Progenitor cell of endocrine pancreas (in vitro differentiated cells): ENCODE measurements at places on chromosomes 7 and 10. TPM values are rescaled to one million over a fixed set of nuclear protein-coding genes. Genes with fewer than 3 reads are reported as not detected.
A peak's percentile ranks its signal among the peaks of the same experiment; 100 is the strongest.

DNA sequence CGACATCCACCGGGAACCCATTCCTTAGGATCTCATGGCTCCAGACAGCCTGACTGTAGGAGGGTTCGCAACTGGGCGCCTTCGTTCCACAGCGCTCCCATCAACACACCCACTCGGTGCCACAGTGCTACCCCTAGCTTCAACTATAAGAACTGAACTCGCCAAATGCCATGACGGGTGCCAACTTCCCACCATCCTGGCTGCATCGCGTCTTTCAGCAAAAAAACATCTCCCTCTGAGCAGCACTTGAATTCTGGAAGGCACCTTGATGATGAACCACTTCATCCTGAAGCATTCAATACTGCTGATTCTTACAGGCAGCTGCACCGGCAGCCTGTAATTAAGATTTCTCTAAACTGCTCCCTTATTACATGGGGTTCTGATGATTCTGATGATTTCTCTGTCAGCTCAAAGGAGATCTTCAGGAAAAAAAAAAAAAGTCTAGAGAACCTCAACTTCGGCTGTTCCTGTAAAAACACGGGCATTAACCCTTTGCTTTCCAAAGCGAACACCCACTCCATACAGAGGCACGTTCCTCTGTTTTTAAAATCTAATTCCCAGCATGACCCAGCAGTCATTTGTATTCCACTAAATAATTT, 1.3 kb downstream of the CYTH3 start:
- peak overlapping the region; percentile 92 for H3K4me3 ChIP-seq
- H3K36me3 ChIP-seq = no peaks in the 10 kb centered on the region
- no peak for DNase-seq
- peaks cover 38% of the 10 kb centered on the region for H3K27me3 ChIP-seq
- peak overlapping the region; percentile 73 for H3K27ac ChIP-seq

GRCh38 chr10:96700374-96701099, 19.8 kb downstream of the PIK3AP1 start:
- H3K4me3 ChIP-seq = no peak overlapping the region
- no peaks in the 10 kb centered on the region for H3K27me3 ChIP-seq
- peaks cover 13% of the 10 kb centered on the region for H3K36me3 ChIP-seq
- DNase-seq = no peak
- no peak overlapping the region for H3K27ac ChIP-seq

DNA sequence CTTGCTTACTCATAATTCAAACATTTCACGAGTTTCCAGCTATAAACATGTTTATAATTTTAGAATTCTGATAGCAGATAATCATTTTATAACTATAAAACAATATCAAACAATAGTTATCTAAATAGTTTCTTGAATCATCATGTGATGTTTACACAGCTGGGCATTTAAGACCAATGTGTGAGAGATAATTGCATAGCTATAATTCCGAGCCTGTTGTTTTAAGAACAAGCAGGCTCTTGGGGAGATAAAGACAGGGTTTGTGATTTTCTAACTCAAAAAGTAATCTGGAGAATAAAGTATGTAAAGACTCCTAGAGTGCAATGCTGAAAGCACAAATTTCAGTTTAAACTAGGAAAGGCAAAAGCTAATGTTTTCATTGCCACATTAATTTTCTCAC, 331.2 kb downstream of the LRRTM3 start:
- no peak for DNase-seq
- no peak overlapping the region for H3K4me3 ChIP-seq
- no peaks in the 10 kb centered on the region for H3K27me3 ChIP-seq
- peaks cover 17% of the 10 kb centered on the region for H3K4me1 ChIP-seq
- no peaks in the 10 kb centered on the region for H3K36me3 ChIP-seq

GRCh38 chr7:139664434-139664833, 113.4 kb downstream of the HIPK2 start:
- no peak for DNase-seq
- H3K27me3 ChIP-seq = no peaks in the 10 kb centered on the region
- H3K4me3 ChIP-seq = no peak overlapping the region
- H3K36me3 ChIP-seq = peaks cover 10% of the 10 kb centered on the region
- H3K27ac ChIP-seq = no peak overlapping the region

GRCh38 chr7:54076616-54077015, 465.6 kb upstream of the VSTM2A start:
- no peak overlapping the region for H3K27ac ChIP-seq
- H3K36me3 ChIP-seq = no peaks in the 10 kb centered on the region
- no peak for DNase-seq
- no peak overlapping the region for H3K4me3 ChIP-seq
- H3K27me3 ChIP-seq = no peaks in the 10 kb centered on the region
- no peaks in the 10 kb centered on the region for H3K4me1 ChIP-seq

DNA sequence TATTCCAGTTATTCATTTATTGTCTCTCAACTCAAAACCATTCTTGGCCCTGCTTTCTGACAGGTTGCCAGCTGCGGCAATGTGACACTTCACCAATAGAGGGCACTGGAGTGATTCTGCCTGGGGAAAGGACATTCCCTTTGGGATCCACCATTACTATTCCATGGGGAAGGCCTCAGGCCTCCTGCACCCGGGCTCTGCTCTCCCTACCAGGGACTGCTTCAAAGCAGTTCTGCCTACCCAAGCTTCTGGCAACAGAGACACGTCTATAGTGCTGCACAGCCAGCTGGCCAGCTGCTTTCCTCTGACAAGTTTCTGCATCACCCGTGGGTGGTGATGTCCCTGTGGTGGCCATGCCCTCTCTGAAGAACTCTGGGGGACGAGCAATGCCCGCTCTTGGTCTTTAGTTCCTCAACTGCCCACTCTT, 163.8 kb downstream of the ELMO1 start:
- peaks cover 14% of the 10 kb centered on the region for H3K4me1 ChIP-seq
- peak; percentile 51 for DNase-seq
- H3K4me3 ChIP-seq = no peak overlapping the region

The FAM20C gene
- 32.9 and 33.3 TPM in 2 replicates for total RNA-seq

GRCh38 chr10:43122826-43123225, 15.4 kb upstream of the CSGALNACT2 start:
- no peaks in the 10 kb centered on the region for H3K4me1 ChIP-seq
- H3K27ac ChIP-seq = no peak overlapping the region
- DNase-seq = no peak
- no peak overlapping the region for H3K4me3 ChIP-seq
- H3K27me3 ChIP-seq = peaks cover 9% of the 10 kb centered on the region
- H3K36me3 ChIP-seq = no peaks in the 10 kb centered on the region

The AHR gene
- 15.1 and 17.7 TPM in 2 replicates for total RNA-seq

DNA sequence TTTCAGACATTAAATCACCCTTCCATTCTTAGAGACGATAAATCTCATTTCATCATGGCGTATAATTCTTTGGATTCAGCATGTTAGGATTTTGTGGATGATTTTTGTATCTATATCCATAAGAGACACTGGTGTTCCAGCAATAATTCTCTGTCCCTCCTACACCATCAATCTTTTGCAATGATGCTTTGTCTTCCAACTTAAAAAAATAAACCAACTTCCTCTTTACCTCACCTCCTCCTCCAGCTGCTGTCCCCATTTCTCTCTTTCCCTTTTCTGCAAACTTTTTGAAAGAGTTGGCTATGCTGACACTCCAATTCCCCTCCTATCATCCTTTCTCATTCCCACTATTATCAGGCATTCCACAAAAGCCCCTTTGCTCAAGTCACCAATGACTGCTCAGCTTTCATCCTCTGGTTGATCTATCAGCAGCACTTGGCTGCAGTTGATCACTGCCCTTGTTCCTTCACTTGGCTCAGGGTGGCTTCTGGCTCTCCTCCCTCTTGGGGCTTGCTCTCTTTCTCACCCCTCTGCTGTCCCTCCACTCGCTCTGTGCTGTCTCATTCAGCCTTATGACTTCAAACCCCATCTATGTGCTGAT, 130.0 kb downstream of the ARHGAP22 start:
- H3K4me3 ChIP-seq = no peak overlapping the region
- H3K27me3 ChIP-seq = peaks cover 11% of the 10 kb centered on the region
- peaks cover 16% of the 10 kb centered on the region for H3K4me1 ChIP-seq
- H3K27ac ChIP-seq = no peak overlapping the region

GRCh38 chr7:1466524-1467271, 7.4 kb upstream of the MICALL2 start:
- no peak for DNase-seq
- peak overlapping the region; percentile 24 for H3K27ac ChIP-seq
- H3K4me3 ChIP-seq = no peak overlapping the region
- H3K4me1 ChIP-seq = peaks cover 5% of the 10 kb centered on the region
- H3K27me3 ChIP-seq = peaks cover 6% of the 10 kb centered on the region
- H3K36me3 ChIP-seq = no peaks in the 10 kb centered on the region

The RAB19 gene
- total RNA-seq = 12.2 and 14.0 TPM in 2 replicates

GRCh38 chr7:116377721-116378120, 121.8 kb upstream of the CAV2 start:
- H3K4me3 ChIP-seq = no peak overlapping the region
- no peaks in the 10 kb centered on the region for H3K36me3 ChIP-seq
- DNase-seq = no peak
- no peak overlapping the region for H3K27ac ChIP-seq

GRCh38 chr7:71482284-71482683, 350.3 kb downstream of the GALNT17 start:
- no peak overlapping the region for H3K4me3 ChIP-seq
- H3K36me3 ChIP-seq = no peaks in the 10 kb centered on the region

GRCh38 chr7:23332910-23333612, 33.9 kb downstream of the MALSU1 start:
- H3K4me1 ChIP-seq = peaks cover 12% of the 10 kb centered on the region
- H3K27ac ChIP-seq = peak overlapping the region; percentile 3
- H3K4me3 ChIP-seq = no peak overlapping the region
- DNase-seq = no peak
- H3K27me3 ChIP-seq = no peaks in the 10 kb centered on the region

DNA sequence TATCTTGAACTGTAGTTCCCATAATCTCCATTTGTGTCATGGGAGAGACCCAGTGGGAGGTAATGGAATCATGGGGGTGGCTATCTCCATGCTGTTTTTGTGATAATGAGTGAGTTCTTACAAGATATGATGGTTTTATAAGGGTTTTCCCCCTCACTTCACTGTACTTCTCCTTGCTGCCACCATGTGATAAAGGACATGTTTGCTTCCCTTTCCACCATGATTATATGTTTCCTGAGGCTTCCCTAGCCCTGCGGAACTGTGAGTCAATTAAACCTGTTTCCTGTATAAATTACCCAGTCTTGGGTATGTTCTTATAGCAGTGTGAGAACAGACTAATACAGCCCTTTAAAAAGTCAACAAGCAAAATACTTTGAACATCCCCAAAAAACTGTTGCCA, 427.7 kb downstream of the HTR7 start:
- H3K27me3 ChIP-seq = no peaks in the 10 kb centered on the region
- H3K36me3 ChIP-seq = no peaks in the 10 kb centered on the region
- no peak overlapping the region for H3K4me3 ChIP-seq
- H3K4me1 ChIP-seq = no peaks in the 10 kb centered on the region
- DNase-seq = no peak
- no peak overlapping the region for H3K27ac ChIP-seq

The OGDHL gene
- 9.1 and 11.7 TPM in 2 replicates for total RNA-seq

- no peak for DNase-seq
- no peaks in the 10 kb centered on the region for H3K36me3 ChIP-seq
- H3K4me3 ChIP-seq = no peak overlapping the region
- H3K27ac ChIP-seq = no peak overlapping the region
- H3K27me3 ChIP-seq = no peaks in the 10 kb centered on the region
Measured at GRCh38 chr7:47678641-47679380, 96.9 kb upstream of the TNS3 start.

DNA sequence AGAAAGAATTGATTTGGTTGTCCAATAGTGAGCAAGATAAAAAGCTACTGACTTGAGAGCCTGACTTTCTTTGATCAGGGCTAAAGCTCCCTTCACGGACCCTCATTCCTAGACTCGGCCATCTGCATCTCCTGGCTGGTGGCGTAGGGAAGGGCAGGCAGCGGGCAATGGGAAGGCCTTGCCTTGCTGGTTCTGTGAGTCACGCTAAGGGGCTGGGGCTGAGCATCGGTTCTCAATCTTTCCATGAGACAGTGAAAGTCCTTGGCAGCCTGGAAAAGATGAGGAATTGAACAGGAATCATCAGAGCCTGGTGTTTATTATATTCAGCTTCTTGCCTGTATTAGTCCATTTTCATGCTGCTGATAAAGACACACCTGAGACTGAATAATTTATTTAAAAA, 475.3 kb downstream of the PLXNA4 start:
- H3K36me3 ChIP-seq = no peaks in the 10 kb centered on the region
- DNase-seq = no peak
- peaks cover 24% of the 10 kb centered on the region for H3K27me3 ChIP-seq

GRCh38 chr10:86733260-86733671, 23.2 kb upstream of the BMPR1A start:
- H3K27ac ChIP-seq = no peak overlapping the region
- no peak overlapping the region for H3K4me3 ChIP-seq
- DNase-seq = no peak

The AMPH gene
- 1.8 and 1.9 TPM in 2 replicates for total RNA-seq

DNA sequence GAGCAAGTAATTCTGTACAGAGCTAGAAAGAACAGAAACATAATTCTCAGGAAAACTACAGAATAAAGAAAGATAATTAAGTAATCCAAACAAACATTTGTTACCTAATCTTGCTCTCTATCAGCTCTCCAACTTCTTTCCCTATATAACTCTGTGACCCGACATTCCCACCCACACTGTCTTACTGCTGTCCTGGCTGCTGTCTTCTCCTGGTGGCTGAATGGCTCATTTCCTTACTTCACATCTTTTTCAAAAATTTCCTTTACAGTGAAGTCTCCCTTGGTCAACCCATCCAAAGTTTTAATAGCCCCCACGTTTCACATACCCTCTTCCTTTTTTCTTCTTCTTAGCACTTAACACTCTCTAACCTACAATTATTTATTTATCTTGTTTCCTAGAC, 64.0 kb downstream of the HYCC1 start:
- no peak overlapping the region for H3K27ac ChIP-seq
- no peaks in the 10 kb centered on the region for H3K27me3 ChIP-seq
- H3K4me3 ChIP-seq = no peak overlapping the region
- peaks cover 45% of the 10 kb centered on the region for H3K4me1 ChIP-seq
- DNase-seq = no peak

The OR13A1 gene
- total RNA-seq = 0.38 TPM in 2 replicates

The PPP1R17 gene
- 0.96 and 1.2 TPM in 2 replicates for total RNA-seq

DNA sequence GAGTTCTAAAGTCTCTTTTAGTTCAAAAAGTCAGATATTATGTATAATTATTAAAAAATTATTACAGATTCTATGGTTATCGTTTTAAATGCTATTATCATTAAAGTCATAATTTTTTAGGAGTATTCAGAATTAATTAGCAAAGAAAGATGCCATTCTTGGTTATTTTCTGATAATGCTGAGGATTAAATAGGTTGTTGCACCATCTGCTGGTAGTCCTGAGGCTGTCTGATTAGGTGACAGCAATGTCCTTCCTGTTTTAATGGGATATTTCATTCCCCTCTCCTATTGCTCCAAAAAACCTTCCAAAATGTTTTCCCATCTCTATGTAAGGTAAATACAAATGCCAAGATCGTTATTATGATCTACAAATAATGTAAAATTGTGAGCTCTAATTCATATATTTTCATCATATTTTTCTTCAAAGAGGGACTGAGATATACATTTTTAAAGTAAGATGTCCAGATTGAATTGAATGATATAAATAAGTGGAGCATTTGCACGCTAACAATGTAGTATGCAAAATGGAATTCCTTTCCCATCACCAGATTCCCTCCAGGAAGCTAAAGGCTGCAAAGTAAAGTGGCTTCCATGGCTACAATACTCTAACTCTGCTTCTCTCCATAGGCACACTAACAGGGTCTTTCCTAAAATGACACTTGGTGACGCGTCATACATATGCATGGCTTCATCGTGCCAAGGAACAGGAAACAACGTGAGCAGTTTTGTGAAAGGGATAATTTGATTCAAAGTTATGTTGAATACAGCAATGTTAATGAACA, 58.8 kb upstream of the AKR1E2 start:
- H3K4me3 ChIP-seq = no peak overlapping the region
- peaks cover 5% of the 10 kb centered on the region for H3K4me1 ChIP-seq
- DNase-seq = no peak
- peaks cover 3% of the 10 kb centered on the region for H3K27me3 ChIP-seq
- no peak overlapping the region for H3K27ac ChIP-seq
